Caco-2 (cell line): ENCODE measurements at places on chromosomes 4 and X. TPM values are rescaled to one million over a fixed set of nuclear protein-coding genes. Genes with fewer than 3 reads are reported as not detected.

DNA sequence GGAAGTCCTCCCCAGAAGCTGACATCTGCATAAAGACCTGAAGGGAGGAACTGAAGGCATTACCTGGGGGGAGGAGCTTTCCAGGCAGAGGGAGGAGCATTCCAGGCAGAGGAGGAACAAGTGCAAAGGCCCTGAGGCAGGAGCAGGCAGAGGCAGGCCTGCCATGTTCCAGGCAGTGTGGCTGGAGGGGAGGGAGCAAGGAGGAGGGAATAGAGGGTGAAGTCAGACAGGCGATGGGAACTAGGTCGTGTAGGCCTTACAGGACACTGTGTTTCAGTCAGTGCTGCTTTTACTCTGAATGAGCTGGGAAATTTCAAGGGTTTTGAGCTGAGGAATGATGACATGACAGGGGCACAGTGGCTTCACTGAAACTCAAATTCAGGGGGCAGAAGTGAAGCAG lies 292.7 kb downstream of the BCOR start:
- no peak for DNase-seq
- no peaks in the 10 kb centered on the region for H3K36me3 ChIP-seq
- H3K27ac ChIP-seq: no peak overlapping the region
- 0 out of 2 replicates have a peak, but pooled peaks cover 5% of the 10 kb centered on the region for H3K4me1 ChIP-seq
- no peak overlapping the region for H3K4me3 ChIP-seq
- no peaks in the 10 kb centered on the region for H3K27me3 ChIP-seq

GRCh38 chr4:143089291-143089690 lies 95.4 kb upstream of the USP38 start:
- peaks cover 67% of the 10 kb centered on the region for H3K4me1 ChIP-seq
- peak overlapping the region; percentile 76 for H3K27ac ChIP-seq
- H3K4me3 ChIP-seq: no peak overlapping the region
- DNase-seq: peak; percentile 68

ETNPPL gene
- not detected in 2 replicates for total RNA-seq

SEPTIN6 gene
- 11.1 and 12.1 TPM in 2 replicates for total RNA-seq

PRR32 gene
- not detected in 2 replicates for total RNA-seq

DNA sequence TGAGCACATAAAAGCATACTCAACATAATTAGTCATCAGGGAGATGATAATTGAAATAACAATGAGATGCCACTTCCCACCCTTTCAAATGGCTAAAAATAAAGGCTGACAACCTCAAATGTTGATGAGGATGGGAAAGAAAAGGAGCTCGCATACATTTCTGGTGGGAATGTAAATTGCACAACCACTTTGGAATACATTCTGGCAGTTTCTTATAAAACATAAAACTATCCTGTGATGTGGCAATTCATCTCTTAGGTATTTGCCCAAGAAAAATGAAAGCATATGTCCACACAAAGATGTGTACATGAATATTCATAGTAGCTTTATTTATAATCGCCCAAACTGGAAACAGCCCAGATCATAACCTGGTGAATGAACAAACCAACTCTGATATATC lies 687 bp upstream of the ZNF275 start:
- H3K27ac ChIP-seq: no peak overlapping the region
- DNase-seq: no peak
- no peaks in the 10 kb centered on the region for H3K4me1 ChIP-seq

GAGE12E gene
- not detected in 2 replicates for total RNA-seq
